Stimulated activated CD4-positive, alpha-beta T cell treated with anti-CD3 and anti-CD28 coated beads, TNF-alpha, amount 100 ng/mL, for 1 hour (primary cell): ENCODE measurements at places on chromosomes 3 and 15.

- DNase-seq = no peak
Measured at GRCh38 chr3:29555590-29555989, 274.7 kb downstream of the RBMS3 start.

- no peak for DNase-seq
Measured at GRCh38 chr3:71195492-71195891, 388.0 kb downstream of the FOXP1 start.

DNA sequence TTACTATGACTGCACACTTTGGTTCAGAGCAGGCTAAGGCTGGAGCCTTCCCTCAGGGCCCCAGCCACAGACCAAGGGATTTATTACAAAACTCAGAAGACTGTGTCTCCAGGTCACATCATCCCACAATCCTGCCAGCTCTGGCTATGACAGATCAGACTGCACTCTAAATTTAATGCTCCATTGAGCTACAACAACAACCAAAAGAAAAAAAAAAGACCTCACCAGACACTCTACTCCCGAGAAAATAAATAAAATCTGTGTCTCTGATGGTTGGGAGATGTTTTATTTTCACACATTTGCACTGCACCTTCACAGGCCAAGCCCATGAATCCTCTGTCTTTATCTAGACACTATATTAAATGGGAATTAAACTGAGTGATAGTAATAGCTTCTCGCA is 50.8 kb upstream of the CTNNB1 start:
- DNase-seq = no peak

DNA sequence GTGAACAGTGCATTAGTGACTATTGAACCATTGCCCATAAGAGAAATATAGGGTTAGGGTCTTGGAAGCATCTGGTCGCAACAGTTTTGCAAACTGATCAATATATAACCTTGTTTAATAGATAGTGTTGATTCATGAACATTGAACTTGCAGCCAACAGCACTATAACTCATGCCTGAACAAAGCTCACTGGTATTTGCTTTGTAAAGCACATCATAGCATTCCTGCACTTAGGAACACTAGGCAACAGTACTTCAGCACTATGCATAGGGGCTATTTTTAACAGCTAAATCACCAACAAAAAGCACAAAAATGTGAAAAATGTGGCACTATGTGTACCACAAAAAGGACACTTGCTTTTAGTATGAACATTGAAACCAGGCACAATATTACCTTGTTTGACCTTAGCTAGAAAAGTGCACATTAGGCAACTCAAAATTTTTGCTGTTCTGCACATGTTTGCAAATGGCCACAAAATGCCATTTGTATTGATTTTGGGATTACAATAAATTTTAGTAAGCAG is 68.0 kb downstream of the OXNAD1 start:
- DNase-seq = no peak

GRCh38 chr3:161800985-161801559 is 304.5 kb downstream of the OTOL1 start:
- DNase-seq = no peak

DNA sequence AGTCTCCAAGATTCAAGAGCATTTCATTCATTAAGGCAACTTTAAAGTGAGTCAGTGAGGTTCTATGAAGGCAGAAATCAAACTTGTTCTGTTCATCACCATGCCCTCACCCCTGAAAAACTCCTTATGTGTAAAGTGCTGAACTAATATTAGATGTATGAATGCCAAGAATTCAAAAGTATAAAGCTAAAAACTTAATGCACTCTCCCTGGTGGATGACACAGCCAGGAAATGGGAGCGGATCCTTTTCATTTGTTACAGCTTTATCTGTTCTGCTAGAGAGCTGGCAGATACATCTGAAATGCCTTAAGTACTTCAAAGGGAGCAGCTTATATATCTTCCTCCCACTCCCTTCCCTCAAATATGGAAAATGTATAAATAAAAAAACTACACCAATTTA is 8.2 kb downstream of the TXNRD3 start:
- DNase-seq = no peak

GRCh38 chr3:160982491-160982890 is 122.7 kb downstream of the B3GALNT1 start:
- DNase-seq = no peak

DNA sequence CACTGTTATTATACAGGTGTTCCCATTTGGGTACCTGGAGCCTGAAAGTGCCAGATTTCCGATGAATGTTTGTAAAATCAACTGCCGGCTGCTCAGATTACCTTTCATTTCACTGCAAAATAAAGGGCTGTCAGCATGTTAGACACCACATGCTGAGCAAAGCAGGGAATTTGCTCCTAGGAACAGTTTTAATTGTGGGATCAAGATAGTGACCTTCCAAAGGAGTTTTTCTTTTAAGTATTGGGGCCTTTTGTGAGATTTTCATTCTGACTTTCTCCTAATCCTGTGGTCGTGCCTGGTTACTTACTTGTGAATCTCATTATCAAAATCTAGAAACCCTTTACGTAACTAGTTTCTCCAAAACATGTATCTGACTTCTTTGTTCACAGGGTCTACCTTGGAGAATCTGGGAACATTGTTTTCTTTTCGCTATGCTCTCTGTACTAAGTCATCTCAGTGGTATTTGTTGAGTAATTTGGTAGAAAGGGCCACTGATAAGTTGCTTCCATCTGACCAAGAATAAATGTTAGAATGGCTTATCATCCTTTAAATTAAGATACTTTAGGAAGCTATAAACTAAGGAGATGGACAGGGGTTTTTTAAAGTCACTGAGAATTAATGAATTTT is 40.8 kb upstream of the LRTM1 start:
- DNase-seq = no peak

DNA sequence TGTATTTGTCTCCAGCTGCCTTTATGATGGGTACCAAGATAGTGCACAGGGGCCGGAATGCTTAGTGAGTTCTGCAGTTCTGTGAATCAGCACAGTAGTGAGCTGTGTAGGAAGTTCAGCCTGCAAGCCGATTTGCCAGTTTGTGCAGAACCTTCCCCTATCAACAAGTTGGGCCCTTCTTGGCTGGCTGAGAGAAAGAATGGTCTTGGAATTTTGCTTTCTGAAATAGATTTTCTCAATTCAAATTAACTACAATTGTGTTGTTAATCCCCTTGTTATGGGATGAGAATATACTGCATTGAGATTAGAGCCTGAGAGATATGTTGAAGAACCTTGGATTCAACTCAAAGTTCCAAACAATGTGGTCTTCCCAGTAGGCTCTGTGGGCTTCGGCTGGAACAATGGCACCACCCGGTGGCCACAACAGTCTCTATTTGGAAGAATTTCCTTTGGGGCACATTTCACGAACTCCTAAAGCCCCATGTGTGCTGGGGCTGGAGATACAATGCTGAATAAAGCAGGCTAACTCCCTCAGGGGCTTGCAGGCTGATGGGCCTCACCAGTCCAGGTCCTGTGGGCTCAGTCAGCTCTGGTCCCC is 59.1 kb downstream of the TRIM42 start:
- DNase-seq = no peak

- no peak for DNase-seq
Measured at GRCh38 chr3:156892701-156893100, 66.5 kb downstream of the LEKR1 start.
